ENCODE measurements at places on chromosomes 7 and 10. TPM values are rescaled to one million over a fixed set of nuclear protein-coding genes. Genes with fewer than 3 reads are reported as not detected.

- DNase-seq = no peak
These were observed 44.0 kb downstream of the DNMBP start for GRCh38 chr10:99965700-99966099.

GRCh38 chr10:28564905-28565304 lies 32.0 kb downstream of the WAC start:
- DNase-seq = no peak

- no peak for DNase-seq
These were observed 42.2 kb upstream of the EGR2 start for GRCh38 chr10:62858364-62858763.

DNA sequence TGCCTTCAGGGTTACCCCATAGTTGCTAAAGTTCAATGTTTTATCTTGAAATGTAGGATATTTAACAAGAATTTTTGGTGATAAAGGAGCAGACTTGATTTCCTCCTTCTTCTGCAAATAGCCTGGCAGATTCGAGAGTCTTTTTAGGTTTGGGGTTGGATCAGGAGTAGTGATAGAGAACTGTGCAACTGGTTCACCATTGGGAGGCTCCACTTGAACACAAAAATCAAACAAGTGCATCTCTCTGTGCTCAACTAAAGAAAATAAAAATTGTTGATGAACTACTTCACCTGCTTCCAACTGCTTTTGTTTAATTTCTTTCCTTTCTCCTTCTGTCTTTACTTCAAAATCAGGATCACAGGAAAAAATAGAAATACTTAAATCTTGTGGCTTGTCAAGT lies 58.5 kb downstream of the MACC1 start:
- DNase-seq = peak; percentile 26

- DNase-seq = peak; percentile 74
These were observed 94.0 kb upstream of the ZMIZ1 start for GRCh38 chr10:78974617-78975317.

DNA sequence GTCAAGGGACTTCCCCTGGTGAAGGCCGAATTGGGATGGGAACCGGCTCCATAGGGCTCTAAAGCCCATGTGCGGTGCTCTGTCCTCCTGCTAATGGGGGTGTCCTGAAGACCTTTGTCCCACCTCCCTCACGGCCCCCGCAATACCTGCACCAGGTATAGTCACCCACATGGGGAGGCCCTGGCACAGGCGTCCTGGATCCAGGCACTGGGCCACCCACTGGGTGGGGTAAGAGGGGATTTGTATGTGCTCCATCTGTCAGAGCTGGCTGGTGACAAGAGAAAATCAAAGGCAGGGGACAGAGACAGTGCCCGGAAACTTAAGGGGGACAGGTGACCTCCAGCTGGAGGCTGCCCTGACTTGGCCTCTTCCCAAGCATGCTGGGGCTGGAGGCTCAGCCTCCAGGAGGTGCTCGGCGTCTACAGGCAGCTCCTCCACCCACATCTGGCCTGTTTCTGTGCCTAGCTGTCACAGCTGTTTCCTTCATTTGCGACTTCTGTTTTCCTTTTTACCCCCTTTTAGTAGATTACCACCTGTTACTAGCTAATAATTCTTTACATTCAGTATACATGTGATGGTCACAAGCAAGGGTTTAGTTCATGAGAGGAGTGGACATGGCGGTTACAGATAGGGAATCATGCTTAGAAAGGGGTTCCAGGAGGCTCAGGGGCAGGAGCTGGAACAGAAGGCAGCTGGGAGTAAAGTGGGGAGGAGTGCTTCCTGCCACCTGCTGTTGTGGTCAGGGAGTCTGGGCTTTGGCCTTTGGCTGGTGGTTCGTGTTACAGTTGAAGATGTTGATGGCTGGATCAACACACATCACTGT lies 2.3 kb upstream of the CUZD1 start:
- peak; percentile 93 for DNase-seq

- no peak for DNase-seq
These were observed 613.8 kb upstream of the FOXK1 start for GRCh38 chr7:4068286-4068685.

GRCh38 chr7:128906001-128906765 lies 4.3 kb downstream of the KCP start:
- no peak for DNase-seq

DNA sequence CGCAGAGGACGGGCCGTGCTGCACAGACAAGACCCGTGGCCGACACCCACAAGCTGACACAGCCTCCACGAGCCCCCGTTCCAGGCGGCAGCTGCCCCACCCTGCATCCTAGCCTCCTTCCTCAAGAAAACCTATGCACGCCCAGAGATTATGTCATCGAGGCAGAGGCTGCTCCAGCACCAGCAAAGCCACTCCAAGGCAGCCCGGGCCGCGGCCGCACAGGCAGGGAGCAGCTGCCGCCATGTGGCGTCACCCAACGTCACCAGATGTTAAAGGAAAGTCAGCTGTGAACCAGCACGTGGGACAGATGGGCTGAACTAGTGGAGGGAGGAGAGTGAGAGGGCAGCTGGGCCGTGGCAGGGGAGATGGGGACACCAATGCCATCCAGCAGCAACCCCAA lies 59.8 kb downstream of the STK32C start:
- DNase-seq = peak; percentile 29

DNA sequence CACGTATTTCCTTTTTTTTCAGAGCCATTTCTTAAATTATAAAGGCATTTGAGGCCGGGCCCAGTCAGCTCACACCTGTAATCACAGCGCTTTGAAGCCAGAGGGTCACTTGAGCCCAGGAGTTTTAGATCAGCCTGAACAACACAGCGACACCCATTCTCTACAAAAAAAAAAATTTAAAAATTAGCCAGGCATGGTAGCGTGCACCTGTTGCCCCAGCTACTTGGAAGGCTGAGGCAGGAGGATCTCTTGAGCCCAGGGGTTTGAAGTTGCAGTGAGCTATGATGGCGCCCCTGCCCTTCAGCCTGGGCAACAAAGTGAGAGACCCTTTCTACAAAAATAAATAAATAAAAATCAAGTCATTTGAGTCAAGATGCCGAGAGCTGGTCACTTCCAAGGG lies 3.0 kb downstream of the TMEM130 start:
- DNase-seq = no peak

DNA sequence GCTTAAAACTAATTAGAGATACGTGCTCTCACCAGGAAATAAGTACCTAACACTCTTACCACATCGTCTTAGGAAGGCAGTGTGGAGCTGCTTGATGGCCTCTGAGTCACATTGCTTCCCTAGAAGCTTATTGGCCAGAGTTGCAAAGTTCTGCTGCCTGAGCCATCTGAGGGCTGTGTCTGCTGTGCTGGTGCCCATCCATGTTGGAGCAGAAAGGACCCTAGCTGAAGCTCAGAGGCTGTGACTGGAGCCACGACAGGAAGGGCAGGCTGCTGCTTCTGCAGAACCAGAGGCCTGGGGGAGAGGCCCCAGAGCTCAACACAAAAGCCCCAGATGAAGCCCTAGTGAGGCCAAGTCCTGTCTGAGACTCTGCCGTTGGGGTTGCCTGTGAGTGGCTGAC lies 64.8 kb upstream of the IGFBP3 start:
- DNase-seq = no peak

GRCh38 chr7:105723572-105723971 lies 142.3 kb upstream of the EFCAB10 start:
- no peak for DNase-seq

- no peak for DNase-seq
These were observed 105.6 kb downstream of the APBB1IP start for GRCh38 chr10:26543567-26544306.

Gene FBH1
- 38.4 TPM for total RNA-seq

Gene NRAP
- not detected for total RNA-seq

Gene TMEM213
- total RNA-seq = not detected

Gene BAIAP2L1
- total RNA-seq = 21.7 TPM

Gene CDH23
- 0.18 TPM for total RNA-seq

Gene PPP1R17
- total RNA-seq = not detected

Gene SPACDR
- not detected for total RNA-seq

Gene HOXA2
- 4.2 TPM for total RNA-seq

Gene CLRN3
- total RNA-seq = not detected

Gene GNGT1
- 0.65 TPM for total RNA-seq

Gene TEX47
- not detected for total RNA-seq
